ENCODE measurements at places on chromosomes 4 and X.

DNA sequence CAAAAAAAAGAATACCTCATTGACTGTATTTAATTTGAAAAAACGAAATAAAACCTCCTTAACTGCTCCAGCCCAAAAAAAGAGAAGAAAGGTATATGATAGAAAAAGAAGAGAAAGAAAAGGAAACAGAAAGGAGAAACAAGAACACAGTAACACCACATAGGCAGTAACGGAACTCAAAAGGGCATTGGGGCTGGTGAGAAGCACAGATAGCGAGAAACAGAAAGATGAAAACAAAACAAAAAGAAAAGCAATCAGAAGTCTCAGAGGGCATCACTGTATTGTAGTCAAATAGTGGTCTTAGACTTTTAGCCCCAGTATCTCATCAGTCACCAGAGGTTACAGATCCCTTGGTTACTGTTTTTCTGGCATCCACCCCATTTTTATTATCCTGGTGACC lies 88.6 kb downstream of the NFKB1 start:
- DNase-seq, result no peak

DNA sequence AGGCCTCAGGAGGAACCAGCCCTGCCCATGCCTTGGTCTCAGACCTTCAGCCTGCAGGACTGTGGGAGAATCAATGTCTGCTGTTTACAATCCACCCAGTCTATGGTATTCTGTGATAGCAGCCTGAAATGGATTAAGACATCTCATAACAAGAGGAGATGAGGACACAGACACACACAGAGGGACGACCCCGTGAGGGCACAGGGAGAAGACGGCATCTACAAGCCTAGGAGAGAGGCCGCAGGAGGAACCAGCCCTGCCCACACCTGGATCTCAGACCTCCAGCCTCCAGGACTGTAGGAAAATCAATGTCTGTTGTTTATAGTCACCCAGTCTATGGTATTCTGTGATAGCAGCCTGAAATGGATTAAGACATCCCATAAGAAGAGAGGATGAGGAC lies 3.3 kb downstream of the SLC25A6 start:
- DNase-seq, result no peak

GRCh38 chr4:13092702-13093101 lies 391.4 kb downstream of the RAB28 start:
- no peak for DNase-seq

GRCh38 chr4:40846532-40846931 lies 96.8 kb downstream of the NSUN7 start:
- DNase-seq, result no peak

DNA sequence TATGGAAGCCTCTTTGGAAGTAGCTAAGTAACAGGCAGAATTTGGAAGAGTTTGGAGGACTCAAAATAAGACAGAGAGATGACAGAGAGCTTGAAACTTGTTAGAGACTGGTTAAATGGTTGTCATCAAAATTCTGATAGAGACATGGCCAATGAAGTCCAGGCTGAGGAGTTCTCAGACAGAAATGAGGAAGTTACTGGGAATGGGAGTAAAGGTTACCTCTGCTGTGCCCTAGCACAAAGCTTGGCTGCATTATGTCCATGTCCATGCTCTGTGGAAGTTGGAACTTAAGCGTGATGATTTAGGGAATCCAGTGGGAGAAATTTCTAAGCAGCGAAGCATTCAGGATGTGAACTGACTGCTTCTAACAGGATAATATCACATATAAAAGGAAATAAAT lies 146.2 kb upstream of the NDST4 start:
- DNase-seq, result no peak

- no peak for DNase-seq
Observed at GRCh38 chrX:129585691-129586090, 45.6 kb downstream of the OCRL start.

- DNase-seq, result peak; percentile 74
Observed at GRCh38 chrX:21940356-21940829, at the start of gene SMS. SMS (plus strand) TSS chrX:21940709; CDS start chrX:21940825, 116 bp downstream.

DNA sequence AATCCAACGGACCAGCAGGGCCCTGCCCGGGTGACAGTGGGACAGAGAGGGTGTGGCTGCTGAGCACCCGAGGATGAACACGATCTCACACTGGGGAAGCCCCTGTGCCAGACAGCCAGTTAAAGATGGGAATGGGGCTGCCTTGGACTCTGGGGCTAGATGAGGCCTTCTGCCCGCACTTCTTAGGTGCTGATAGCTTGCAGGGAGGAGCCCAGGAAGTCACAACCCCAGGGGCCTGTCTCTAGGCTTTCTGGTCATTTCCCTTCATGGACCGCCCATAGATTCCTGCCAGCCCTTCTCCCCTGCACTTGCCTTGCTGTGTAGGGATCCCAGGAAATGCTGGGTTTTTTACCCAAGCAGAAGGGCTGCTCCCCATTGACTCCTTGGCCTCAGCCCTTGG lies 6.2 kb downstream of the ZNF275 start:
- DNase-seq, result no peak

GRCh38 chr4:8046925-8047541 lies 107.4 kb upstream of the AFAP1 start:
- DNase-seq, result peak; percentile 12

DNA sequence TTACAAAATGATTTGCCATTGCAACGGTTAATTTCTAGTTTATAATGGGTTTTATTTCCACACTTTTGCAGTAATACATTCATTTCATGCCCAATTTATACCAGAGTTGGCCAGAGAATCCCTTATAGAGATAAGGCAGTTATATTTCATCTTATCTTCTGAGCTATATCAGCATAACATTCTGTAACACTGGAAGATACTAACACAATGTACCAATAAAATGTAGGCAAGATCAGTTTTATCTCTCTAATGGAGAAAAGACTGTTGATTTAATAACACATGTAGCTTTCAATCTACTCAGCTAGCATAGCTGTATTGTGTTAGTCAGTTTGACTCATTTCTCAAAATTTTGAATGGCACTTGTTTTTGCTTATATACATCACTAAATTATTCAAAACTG lies 738.6 kb downstream of the TRAM1L1 start:
- no peak for DNase-seq

- no peak for DNase-seq
Observed at GRCh38 chr4:146269228-146269653, 54.9 kb downstream of the REELD1 start.

DNA sequence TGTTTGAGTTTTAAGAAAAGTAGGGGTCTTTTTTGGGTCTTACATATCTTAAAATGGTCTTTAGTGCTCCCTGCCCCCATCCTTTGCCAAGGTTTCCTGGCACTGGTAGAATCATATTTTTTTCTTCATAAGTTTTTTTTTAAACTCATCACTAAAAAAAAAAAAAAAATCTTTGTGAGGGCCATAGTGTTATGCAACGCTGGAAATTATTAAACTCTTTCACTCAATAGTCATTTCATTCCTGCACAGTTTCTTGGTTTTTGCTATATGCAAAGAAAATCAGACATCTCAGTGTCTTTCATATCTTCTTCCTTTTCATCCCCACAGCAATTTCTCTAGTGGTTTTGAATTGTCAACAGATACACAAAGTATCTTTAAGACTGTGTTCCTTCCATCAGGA lies 95.6 kb downstream of the TMA16 start:
- no peak for DNase-seq

GRCh38 chr4:87239821-87240220 lies 19.4 kb upstream of the KLHL8 start:
- DNase-seq, result no peak

GRCh38 chr4:119873132-119873531 lies 193.5 kb downstream of the MAD2L1 start:
- no peak for DNase-seq

GRCh38 chr4:20181926-20182325 lies 69.8 kb upstream of the SLIT2 start:
- DNase-seq, result no peak

DNA sequence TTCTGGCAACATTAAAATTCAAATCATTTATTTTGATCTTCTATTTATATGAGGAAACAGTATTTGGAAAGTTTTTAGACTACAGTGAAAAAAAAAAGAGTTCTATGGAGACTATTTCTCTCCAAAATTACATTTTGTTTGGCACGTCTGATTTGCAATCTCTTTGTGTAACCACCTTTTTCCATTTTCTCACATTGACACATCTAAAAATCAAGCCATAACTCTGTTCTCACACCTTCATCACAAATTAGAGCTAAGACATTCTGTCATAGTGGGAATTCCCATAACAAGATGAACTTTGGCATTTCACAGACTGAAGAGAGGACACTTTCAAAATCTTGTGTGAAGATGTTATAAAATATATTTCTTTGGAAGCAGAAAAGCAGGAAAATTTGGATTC lies 468.9 kb downstream of the GRIA2 start:
- DNase-seq, result no peak

GRCh38 chrX:10741550-10741949 lies 121.2 kb upstream of the MID1 start:
- no peak for DNase-seq

- DNase-seq, result no peak
Observed at GRCh38 chrX:111103246-111103645, 7.3 kb downstream of the PAK3 start.

DNA sequence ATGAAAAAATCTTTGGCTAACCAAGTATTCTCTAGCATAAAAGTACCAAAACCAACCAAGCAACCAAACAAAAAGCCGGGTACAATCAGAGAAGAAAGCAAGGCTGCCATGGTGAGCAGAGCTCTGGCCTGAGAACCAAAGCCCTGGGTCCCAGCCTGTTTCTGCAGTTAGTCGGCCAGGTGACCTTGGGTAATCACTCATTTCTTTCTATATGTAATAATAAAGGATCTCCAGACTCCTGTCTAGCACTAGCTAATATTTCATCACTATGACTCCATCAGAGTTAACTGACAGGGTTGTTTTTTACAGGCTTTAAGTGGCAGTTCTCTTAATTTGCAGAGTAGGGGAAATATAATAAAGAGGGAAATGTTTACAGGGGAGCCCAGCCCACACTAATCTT lies 34.0 kb upstream of the RASGEF1B start:
- no peak for DNase-seq

DNA sequence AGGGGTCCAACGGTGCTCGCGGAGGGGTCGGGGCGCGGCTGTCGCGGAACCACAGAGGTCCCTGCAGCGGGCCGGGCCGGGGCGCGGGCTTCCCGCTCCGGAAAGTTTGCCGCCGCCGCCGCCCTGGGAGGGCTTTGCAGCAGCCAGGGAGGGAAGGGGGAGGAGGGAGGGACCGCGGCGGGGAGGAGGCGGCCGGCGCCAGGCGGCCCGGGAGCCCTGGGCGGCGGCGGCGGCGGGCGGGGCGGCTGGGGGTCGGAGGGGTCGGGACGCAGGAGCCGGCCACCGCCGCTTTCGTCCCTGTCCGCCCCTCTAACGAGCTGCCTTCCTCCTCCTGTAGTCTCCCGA lies 375 bp downstream of the FGFR3 start:
- DNase-seq, result peak; percentile 42

- DNase-seq, result no peak
Observed at GRCh38 chr4:54228961-54229501, at the start of gene PDGFRA. PDGFRA (plus strand) TSS chr4:54229293; CDS start chr4:54258769, 29,476 bp downstream.

DNA sequence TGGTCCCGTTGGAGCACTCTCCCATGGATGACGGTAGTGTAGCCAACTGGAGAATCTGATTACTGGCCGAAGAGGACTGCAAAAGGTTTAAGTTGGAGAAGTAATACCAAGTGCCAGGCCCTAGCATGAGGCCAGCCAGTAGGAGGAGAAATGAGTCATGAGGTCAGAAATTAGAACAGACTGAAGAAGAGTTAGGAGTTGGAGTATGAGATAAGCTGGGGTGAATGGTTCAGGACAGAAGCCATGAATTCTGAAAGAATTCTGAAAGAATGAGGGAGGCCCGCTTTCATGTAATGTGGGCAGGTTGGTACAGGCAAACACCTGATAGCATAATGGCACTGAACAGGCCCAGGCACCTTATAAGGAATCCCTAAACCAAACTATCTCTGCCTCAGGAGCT lies 18.4 kb upstream of the STK26 start:
- DNase-seq, result no peak

- peak; percentile 17 for DNase-seq
Observed at GRCh38 chr4:37780444-37781130, 45.9 kb upstream of the PGM2 start.

- no peak for DNase-seq
Observed at GRCh38 chr4:16897991-16898827, at the start of gene LDB2. LDB2 (minus strand) TSS chr4:16898645.

GRCh38 chrX:5399403-5399802 lies 829.3 kb downstream of the NLGN4X start:
- no peak for DNase-seq

DNA sequence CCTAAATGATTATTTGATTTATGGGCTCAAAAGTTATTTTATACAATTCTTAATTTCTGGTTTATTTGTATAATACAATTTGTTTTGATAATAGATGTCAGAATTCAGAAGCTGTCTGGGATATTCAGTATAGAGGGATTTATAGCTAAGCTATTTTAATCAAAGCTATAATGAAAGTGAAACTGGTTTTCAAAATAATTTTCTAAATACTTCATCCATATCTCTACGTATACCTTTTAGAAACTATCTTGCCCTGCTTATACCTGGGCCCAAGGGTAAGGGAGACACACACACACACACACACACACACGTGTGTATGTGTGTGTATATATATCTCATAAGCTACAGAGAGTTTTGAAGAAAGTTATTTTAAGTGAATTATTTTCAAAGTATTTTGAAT lies 2.9 kb downstream of the TMEM131L start:
- no peak for DNase-seq

DNA sequence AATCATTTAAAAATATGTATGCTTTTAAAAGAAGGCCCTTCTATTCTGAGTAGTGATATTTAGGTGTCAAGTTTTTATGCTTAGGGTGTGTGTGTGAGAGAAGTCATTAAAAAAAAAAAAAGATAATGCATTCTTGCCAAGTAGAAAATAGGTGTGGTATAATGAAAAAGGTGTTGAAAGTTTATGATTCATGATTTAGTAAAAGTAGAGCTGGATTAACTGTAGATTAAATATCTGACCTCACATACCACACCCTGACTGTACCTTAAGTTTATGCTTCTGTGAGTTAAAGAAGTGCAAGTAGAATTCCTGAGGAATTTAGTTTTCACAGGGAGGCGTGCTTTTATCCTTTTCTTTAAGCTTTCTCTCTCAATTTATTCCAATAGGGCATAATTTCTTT lies 71.1 kb downstream of the BMPR1B start:
- no peak for DNase-seq

GRCh38 chr4:120821029-120821428 lies 101.5 kb downstream of the PRDM5 start:
- DNase-seq, result no peak

DNA sequence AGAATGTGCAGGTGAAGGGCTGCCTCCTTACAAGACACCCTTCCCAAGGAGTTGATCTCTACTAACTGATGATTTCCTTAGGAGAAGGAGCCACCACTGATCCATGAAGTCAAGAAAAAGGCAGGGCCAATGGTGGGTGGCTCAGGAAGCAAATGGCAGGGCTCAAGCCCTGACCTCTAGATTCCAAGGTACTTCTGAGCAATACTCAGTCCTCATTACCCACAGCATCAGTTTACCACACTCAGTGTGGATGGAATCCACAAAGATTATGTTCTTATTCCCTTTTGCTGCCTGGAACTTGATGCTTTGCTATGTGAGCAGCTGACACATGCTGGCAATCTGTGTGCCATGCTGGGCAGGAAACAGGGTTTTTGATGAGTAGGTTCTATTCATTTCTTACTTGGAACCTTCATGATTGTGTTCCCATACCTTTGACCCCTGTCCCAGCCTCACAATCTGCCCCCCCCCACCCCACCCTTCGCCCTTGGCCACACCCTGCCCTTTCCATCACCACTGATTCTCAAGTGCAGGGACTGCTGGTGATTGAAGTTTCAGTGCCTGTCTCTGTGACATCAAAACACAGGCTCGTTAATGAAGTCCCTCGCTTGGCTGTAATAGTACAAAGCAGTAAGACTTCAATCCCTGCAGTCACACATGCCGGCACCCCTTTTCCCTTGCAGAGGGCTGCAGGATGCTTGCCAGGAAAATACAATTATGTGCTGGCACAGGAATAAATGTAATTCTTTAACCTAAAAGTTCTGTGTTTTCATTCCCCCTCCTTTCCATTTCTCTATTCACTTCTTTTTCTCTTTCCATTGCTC lies 135.6 kb upstream of the GPC4 start:
- no peak for DNase-seq

Data from stimulated activated naive CD8-positive, alpha-beta T cell treated with anti-CD3 and anti-CD28 coated beads, Interleukin-15, Interleukin-2, amounts not matched to agents 100 U/mL and 50 U/mL, for 24 hours (primary cell).